Cerebellum (tissue), 4 donors: ENCODE measurements at places on chromosomes 12 and 14. TPM values are rescaled to one million over a fixed set of nuclear protein-coding genes. Genes with fewer than 3 reads are reported as not detected.

The SLC25A47 gene
- total RNA-seq: not detected

The APOLD1 gene
- 30.2 TPM for total RNA-seq

The GEMIN2 gene
- 26.0 TPM for total RNA-seq

The CLEC2D gene
- 11.4 TPM for total RNA-seq

The KRT3 gene
- total RNA-seq: not detected

The CCDC197 gene
- not detected for total RNA-seq

The AMHR2 gene
- total RNA-seq: not detected

The DAO gene
- total RNA-seq: not detected

The CYP27B1 gene
- 1.2 TPM for total RNA-seq

The NOS1 gene
- 3.8 TPM for total RNA-seq

The PRB2 gene
- total RNA-seq: not detected

The CMKLR1 gene
- 1.6 TPM for total RNA-seq

The SPIC gene
- not detected for total RNA-seq

The PLEKHA5 gene
- total RNA-seq: 132 TPM

The NPC2 gene
- total RNA-seq: 23.4 TPM

The FAM181A gene
- 2.4 TPM for total RNA-seq
